ENCODE measurements at places on chromosomes 5 and 9.

DNA sequence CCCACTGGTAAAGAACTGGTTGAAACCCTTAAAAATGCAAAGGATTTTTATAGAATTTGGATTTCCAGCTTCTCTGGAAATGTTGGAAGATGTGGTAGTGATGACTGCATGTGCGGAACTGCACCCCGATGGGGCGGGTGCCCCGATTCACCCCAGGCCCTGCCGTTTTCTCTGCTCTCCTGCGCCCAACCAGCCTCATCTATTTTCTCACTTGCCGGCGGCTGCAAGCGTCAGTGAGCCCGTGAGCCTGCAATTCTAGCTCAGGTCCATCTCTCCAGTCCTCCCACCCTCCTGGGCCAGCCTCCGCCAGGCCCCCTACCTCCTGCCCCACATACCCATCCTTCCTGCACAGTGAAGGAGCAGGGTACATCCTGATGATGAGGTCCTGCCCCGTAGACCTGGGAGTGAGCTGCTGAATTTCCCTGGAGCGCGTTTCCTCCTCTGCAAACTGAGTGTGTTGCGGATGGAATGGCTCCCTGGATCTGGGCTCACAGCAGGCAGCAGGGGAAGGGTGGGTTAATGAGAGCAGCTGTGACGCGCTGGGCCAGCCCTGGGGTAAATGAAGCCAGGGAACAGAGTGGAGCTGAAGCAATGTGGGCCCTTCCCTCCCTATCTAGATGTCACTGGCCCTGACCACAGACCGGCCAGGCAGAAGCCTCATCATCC is 45.9 kb upstream of the PHYKPL start:
- DNase-seq: peak; percentile 57

DNA sequence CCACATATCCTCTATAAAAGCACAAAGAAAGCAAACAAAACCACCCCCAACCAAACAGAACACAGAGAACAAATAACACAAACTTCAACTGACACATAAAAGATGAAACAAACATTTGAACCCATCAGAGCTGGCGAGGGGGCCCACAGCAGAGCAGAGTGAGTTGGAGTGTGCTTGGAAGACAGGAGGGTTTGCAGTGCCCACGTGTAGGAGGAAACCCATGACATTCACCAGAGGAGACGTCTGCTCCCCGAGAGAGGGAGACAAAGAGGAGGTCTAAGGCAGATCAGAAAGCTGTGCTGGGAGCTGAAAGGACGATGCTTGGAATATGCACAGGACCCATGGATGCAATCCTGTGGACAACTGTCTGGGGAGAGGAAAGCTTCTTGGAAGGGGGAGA is 27.0 kb downstream of the MRPL36 start:
- DNase-seq: peak; percentile 15

GRCh38 chr5:7755958-7756357 is 95.0 kb downstream of the CFAP90 start:
- DNase-seq: no peak

GRCh38 chr9:90307167-90307833 is 335.3 kb downstream of the DIRAS2 start:
- no peak for DNase-seq

GRCh38 chr9:86766511-86766910 is 180.8 kb downstream of the GAS1 start:
- DNase-seq: no peak

DNA sequence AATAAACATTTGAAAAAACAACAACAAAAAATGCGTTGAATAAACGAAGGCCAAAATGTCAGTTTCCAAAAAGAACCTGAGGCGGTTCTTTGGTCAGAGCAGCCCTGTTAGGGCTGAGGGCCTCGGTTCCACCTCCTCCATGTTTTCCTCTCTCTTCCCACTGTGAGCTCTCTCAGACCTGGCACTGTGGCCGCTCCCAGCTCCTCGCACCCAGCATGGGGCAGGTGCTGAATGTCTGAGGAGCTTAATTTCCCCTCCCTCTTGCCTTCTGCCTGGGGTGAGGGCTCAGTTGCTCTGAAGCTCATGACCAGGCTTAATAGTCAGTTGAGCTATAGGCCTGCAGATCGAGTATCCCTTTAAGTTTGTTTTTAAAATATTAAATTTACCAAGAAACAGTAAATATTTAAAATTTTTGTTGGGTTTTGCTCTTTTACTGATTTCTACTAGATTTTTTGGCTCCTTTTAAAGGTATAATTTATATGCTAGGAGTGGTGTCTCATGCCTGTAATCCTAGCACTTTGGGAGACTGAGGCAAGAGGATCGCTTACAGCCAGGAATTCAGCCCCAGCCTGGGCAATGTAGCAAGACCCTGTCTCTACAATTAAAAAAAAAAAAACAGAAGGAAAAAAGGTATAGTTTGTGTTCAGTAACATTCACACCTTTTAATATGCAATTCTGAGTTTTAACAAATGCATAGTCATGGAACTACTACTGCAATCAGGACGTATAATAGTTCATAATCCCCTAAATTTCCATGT is 28.1 kb downstream of the DAPK1 start:
- DNase-seq: no peak

DNA sequence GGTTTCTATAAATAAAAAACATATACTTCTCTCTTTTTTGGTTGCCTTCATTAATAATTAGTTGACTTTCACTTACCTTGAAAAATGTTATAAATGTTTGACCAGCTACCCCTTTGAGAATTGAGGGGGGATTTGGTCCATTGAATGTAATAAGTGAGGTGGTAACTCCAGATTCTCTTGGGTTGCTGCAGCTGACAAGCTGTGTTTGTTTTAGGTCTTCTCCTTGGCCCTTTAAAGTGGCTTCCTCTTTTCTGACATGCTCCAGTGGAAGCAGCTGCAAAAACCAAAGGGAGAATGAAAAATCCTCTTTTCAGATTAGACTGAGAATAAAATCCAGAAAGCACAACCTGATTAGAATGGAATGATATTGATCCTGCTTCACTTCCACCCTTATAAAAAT is 410.5 kb downstream of the TMEM38B start:
- no peak for DNase-seq

DNA sequence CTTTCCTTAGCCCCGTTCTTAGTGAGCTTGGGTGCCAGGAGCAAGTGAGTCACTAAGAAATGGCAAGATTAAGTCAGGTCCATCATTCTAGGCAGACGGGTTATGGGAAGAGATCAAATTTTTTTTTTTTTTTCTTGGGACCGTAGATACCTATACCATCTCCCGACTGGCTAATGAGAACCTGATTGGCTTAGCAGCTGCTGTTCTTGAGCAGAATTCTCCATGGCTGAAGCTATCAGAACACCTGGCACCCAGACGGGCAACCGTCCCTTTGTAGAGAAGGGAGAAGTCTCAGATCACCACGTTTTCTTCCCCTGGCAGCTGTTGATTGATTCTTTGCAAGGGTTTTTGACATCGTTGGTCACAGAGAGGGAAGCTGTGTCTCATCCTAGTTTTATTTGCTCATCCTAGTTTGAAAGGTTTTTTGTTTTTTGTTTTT is 78.6 kb downstream of the AOPEP start:
- DNase-seq: no peak

- DNase-seq: no peak
Measured at GRCh38 chr5:164358531-164359259, 853.3 kb downstream of the MAT2B start.

GRCh38 chr5:132764051-132764450 is 13.0 kb downstream of the SEPTIN8 start:
- DNase-seq: no peak

- DNase-seq: no peak
Measured at GRCh38 chr9:112046181-112046580, 128.9 kb downstream of the SUSD1 start.

GRCh38 chr9:109742776-109743348 is 37.1 kb upstream of the PALM2AKAP2 start:
- no peak for DNase-seq

DNA sequence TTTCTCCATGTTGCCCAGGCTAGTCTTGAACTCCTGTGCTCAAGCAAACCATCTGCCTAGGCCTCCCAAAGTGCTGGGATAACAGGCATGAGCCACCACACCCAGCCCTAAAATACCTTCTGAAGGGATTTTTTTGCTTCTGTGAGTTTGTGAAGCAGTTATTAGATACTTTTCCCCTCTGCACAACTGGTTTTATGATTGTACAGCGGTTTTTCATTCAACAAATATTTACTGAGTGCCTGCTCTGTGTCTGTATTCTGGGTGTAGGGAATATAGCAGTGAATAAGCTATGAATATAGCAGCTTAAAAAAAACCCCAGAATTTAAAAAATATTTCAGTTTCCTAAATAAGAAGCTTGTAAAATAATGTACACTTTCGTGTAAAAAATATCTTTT is 2.3 kb downstream of the SNX24 start:
- DNase-seq: no peak

All from sigmoid colon (tissue), 7 donors.